ENCODE measurements at places on chromosomes 1 and 21.

- DNase-seq = no peak
Observed at GRCh38 chr21:41801321-41802197, 34.7 kb upstream of the RIPK4 start.

DNA sequence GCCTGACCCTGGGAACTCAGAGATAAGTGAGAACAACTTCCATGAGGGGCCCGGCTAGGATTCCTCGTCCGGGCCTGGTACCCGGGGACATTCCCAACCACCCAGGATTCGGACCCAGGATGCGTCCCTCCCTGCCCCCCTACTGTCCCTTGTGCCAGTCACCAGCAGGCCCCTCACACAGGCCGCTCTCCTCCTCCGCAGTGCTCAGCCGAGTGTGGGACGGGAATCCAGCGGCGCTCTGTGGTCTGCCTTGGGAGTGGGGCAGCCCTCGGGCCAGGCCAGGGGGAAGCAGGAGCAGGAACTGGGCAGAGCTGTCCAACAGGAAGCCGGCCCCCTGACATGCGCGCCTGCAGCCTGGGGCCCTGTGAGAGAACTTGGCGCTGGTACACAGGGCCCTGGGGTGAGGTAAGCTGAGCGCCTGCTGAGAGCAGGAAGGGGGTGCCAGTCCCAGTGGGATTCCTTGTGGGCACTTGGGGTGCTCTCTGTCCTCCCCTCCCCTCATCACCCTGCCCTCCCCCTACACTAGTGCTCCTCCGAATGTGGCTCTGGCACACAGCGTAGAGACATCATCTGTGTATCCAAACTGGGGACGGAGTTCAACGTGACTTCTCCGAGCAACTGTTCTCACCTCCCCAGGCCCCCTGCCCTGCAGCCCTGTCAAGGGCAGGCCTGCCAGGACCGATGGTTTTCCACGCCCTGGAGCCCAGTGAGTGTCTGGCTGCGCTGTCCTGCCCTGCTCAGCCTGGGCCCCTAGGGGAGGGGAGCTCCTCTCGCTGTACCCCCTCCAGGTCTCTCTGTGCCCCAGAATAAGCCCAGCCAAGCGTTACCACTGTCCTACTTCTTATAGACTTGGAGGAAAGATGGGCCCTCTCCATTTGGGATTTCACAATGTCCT is 9.8 kb downstream of the ADAMTSL4 start:
- peak; percentile 83 for DNase-seq

GRCh38 chr1:53145942-53146708 is 3.7 kb upstream of the SLC1A7 start:
- peak; percentile 57 for DNase-seq

DNA sequence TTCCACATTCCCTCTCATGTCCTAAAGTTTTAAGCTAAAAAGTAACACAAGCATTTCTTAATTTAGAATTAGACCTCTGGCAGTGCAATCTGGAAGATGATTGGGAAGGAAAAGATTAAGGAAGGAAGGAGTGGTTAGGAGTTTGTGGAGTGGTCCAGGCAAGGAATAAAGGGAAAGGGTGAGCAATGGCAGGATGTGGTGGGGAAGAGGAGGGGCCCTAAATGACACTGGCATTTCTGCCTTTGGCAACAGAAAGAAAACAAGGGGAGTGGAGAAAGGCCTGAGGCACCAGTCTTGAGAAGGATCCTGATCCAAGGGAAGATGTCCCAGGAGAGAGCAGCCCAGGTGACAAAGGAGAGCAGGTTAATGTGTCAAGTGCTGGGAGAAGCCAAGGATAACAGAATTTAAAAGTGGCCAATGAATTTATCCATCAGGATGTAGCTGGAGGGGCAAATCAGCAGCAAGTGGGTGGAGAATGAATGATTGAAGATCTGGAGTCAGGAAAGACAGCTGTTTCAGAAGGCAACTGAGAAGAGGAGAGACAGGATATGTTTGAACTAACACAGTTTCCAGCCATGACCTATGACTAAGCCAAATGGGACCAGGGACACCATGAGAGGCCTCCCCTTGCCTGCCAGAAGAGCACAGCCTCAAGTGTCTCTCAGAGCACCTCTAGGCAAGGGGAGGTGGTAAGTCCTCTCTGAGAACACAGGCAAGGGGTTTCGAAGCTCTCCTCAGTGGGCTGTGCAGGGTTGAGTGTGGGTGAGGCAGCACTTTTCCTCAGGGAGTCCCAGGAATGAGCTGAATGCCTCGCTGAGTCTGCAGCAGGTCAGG is 20.9 kb upstream of the LY9 start:
- DNase-seq = no peak

DNA sequence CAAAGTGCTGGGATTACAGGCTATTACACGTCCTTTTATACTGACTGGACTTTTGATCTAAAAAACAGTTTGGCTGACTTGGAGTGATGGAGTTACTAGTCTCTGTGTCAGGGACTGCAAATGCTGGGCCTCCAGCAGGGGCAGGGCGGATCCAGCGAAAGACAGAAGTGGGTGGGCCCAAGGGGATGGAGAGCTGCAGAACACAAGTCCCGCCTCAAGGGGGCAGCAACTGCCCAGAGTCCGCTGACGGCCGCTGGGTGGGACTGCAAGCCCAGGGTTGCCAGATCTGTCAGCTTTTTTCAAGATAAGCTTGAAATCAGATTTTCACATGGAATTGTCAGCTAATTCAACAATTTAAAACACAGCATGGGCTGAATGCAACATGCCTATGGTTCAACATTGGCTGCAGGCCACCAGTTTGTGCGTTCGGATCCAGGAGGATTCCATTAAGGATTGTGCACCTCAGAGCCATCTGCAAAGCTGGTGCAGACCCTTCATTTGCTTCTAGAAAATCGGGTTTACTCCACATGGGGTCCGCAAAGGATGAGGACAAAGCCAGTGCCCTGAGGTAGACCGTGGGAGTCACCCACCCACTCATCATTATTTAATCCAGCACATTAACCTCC is 10.7 kb downstream of the STMN1 start:
- peak; percentile 93 for DNase-seq

DNA sequence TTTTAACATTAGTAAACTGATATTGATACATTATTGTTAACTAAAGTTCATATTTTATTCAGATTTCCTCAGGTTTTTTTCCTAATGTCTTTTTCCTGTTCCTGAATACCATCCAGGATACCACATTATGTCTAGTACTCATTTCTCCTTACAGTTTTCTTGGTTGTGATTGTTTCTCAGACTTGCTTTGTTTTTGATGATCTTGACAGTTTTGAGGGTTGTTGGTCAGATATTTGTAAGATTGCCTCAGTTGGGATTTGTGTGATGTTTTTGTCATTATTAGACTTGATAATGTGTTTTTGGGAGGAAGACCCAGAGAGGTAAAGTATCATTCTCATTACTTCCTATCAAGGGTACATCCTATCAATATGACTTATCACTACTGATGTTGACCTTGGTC is 19.5 kb downstream of the EPB41 start:
- no peak for DNase-seq

GRCh38 chr1:162386292-162387225 is 5.0 kb downstream of the C1orf226 start:
- no peak for DNase-seq

DNA sequence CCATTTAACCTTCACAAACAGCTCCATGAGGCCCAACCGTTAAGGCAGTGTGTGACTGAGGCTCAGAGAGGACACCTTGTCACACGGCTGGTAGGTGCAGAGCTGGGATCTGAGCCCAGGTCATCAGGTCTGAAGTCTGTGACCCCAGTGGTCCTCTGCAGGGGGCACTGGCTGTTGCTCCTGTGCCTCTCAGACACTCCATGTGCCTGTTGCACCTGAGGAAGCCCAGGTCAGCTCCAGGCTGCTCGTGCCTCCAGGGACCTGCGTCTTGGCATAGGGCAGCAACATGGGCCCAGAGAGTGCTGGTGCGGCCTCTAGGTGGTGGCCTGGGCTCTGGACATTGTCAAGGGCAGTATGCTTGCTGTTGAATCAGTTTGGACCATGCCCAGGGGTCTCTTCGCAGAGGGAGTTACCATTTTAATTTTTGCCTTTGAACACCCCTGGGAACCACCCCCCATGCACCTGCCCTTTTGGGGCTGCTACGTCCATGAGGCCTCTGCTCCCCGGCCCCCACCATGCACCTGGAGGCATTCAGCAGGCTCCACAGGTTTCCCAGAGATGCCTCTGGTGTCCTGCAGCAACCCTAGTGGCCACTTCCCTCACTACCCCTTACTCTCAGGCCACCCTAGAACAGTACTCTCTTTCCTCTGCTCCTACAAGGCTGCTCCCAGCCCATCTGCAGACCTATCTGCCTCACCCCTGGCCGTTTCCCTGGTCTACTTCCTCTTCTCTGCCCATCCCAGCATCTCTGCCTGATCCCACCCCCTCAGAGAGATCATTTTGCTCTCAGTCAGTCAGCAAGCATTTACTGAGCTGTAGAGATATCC is 25.2 kb upstream of the EPS8L3 start:
- DNase-seq = no peak

- no peak for DNase-seq
Observed at GRCh38 chr1:37317870-37318467, 156.4 kb upstream of the ZC3H12A start.

- no peak for DNase-seq
Observed at GRCh38 chr1:7249516-7249915, 464.3 kb downstream of the CAMTA1 start.

GRCh38 chr21:42452401-42453223 is 43.4 kb downstream of the RSPH1 start:
- no peak for DNase-seq

- DNase-seq = no peak
Observed at GRCh38 chr1:107262467-107263286, 121.8 kb downstream of the NTNG1 start.

Data from Right ventricle myocardium superior (tissue), 1 donor.